ENCODE measurements at places on chromosomes 12 and 14.

- no peak for DNase-seq
Measured at GRCh38 chr12:105228494-105228893, 7.5 kb downstream of the APPL2 start.

GRCh38 chr12:14263742-14264141 lies 101.7 kb upstream of the ATF7IP start:
- DNase-seq: no peak

GRCh38 chr12:54358191-54358944 lies 5.9 kb downstream of the GPR84 start:
- DNase-seq: no peak

GRCh38 chr12:30622509-30622908 lies 73.2 kb downstream of the IPO8 start:
- no peak for DNase-seq

GRCh38 chr14:103118663-103119404 lies 4.4 kb upstream of the TNFAIP2 start:
- DNase-seq: no peak

DNA sequence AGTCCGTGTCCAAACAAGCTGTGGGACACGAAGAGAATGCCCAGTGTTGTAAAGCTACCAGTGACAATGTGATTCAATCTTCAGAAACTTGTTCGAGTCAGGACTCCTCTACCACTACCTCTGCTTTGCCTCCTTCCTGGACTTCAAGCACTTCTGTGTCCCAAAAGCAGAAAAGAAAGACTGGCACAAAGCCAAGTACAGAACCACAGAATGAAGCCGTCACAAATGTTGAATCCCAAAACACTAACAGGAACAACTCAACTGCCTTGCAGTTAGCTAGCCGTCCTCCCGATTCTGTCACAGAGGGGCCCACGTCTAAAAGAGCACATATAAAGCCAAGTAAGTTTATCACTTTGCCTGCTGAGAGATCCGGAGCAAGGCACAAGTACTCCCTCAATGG lies 284.9 kb downstream of the LRFN5 start:
- no peak for DNase-seq

GRCh38 chr14:98176892-98177291 lies 1095.1 kb downstream of the BCL11B start:
- no peak for DNase-seq

Data from stimulated activated CD8-positive, alpha-beta memory T cell treated with anti-CD3 and anti-CD28 coated beads, Interleukin-7, amount 100 ng/mL, for 1 hour (primary cell).